Activated naive CD8-positive, alpha-beta T cell treated with anti-CD3 and anti-CD28 coated beads for 36 hours (primary cell): ENCODE measurements at places on chromosomes 16 and 17.

DNA sequence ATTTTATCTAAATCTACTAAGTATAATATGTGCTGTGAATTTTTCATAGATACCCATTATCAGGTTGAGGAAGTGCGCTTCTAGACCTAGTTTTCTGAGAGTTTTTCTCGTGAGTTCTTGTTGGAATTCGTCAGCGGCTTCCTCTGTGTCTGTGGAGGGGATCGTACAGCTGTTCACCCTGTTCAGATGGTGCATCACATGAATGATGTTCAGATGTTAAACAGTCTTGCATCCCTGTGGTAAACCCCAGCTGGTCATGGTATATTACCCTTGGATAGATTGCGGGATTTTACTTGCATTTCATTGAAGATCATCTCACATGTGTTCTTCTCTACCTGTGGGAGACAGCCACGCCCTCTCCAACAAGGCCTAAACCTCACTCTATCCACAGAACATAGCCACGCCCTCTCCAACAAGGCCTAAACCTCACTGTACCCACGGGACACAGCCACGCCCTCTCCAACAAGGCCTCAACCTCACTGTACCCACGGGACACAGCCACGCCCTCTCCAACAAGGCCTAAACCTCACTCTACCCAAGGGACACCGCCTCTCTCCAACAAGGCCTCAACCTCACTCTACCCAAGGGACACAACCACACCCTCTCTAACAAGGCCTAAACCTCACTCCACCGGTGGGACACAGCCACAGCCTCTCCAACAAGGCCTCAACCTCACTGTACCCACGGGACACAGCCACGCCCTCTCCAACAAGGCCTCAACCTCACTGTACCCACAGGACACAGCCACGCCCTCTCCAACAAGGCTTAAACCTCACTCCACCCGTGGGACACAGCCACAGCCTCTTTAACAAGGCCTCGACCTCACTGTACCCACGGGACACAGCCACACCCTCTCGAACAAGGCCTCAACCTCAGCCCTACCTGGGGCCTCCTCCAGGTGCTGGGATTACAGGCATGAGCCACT lies 180.2 kb upstream of the CHMP6 start:
- no peak for DNase-seq

DNA sequence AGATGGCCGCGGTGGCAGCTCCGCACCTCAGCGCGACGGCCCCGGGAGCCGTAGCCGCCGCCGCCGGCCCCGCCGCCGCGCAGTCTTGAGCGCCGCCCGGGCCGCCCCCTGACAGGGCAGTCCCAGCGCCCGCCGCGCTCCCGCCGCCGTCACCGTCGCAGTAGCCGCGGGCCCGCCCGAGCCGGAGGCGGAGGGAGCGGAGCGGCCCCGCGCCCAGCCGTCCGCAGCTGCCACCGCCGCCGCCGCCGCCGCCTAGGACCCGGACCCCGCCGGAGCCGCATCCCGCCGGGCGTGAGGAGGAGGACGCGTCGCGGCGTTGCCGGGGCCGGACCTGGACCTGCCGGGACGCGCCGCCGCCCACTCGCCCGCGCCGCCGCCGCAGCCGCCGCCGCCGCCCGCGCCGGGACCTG lies 218 bp downstream of the TNRC6C start:
- DNase-seq: no peak

DNA sequence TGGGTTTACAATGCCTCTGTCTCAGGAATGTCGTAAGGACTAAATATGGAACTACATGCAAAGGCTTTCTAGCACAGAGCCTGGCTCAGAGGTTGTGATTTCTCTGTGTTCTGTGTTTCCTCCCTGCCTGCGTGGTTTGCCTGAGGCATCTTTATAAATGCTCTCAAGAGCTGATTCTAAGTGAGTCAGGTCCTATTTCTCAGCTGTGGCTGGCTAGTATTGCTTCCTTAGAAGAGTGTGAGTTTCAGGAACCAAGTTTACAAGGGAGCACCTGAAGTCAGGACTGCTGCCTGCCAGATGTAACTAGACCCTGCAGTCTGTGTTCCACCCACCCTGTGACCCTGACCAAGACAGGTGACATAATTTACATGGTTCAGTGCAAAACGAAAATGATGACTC lies 8.0 kb upstream of the CCL1 start:
- DNase-seq: no peak

DNA sequence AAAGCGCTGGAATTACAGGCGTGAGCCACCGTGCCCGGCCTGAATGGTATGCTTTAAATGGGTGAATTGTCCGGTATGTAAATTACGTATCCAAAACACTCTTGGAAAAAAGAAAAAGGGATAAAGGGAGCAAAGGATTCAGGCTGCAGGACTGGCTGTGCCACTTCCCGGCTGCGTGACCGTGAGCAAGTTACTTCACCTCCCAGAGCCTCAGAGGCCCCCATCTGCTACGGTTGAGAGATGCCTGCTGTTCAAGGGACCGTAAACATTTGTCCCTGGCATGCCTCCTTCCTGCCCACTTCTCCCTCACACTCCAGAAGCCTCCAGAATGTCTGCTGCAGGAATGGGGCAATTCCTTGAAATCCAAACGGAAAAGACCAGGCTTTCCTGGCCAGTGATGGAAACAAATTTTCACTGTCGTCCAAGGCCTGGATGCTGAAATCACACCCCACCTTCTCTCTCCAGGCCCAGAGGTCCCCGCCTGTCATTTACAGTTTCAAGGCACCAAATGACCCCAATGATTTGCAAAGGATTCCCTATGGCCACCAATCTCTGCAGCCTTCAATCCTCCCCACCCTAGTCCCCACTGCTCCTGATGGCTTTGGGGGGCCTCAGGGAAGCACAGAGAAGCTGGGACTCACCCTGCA lies 22.9 kb upstream of the LITAF start:
- no peak for DNase-seq

DNA sequence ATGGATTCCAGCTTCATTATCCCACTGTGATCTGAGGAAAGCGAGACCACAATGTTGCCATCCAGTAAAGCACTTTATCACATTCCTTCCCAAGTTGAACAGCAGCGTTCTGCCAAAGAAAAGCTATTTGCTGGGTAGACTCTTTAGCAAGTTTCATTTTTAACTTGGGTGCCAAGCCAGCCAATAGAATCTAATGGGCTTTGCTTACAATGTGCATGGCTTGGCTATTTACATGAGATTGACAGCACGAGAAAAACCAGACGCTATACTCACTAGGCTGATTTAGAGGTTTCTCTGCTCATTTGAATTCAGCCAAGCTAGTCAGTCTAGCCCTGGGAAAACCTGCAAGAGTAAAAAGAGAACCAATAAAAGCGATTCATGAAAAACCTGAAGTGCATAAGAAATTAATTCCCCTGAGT lies 108.9 kb downstream of the CDH13 start:
- DNase-seq: no peak

- DNase-seq: no peak
Measured at GRCh38 chr16:65838001-65838400, 528.5 kb upstream of the CDH5 start.

- DNase-seq: no peak
Measured at GRCh38 chr17:49051269-49051668, 54.1 kb downstream of the IGF2BP1 start.

DNA sequence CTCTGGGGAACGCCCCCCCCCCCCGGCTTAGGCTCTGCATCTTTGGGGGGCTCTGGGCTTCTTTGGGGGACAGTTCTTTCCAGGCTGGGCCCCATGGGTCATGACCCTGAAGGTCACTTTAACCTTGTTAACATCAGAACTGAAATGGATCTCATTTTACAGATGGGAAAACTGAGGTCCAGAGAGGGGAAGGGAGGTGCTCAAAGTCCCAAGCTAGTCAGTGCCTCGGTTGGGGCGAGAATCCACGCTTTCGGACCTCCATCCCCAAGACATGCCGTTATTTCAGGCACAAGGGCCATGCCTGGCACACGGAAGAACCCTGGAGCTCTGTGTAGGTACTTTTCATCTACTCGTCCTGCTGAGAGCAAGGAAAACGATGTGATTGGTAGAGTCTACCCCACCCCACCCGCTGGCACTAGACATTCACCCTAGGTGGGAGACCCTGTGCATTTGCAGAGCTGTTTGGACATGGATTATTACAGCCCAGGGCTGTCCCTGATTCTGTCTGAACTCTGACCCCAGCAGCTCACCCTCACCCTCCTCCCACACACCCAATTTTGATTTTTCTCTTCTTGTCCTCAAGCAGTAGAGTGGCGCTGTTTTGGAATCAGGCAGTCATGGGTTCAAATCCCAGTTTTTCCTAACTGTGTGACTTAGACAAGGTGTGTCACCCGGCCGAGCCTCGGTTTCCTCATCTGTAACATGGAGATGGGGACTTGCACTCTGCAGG lies 155.1 kb upstream of the CDC42EP4 start:
- DNase-seq: no peak

- peak; percentile 36 for DNase-seq
Measured at GRCh38 chr16:14302399-14303181, 231.5 kb downstream of the MRTFB start.

DNA sequence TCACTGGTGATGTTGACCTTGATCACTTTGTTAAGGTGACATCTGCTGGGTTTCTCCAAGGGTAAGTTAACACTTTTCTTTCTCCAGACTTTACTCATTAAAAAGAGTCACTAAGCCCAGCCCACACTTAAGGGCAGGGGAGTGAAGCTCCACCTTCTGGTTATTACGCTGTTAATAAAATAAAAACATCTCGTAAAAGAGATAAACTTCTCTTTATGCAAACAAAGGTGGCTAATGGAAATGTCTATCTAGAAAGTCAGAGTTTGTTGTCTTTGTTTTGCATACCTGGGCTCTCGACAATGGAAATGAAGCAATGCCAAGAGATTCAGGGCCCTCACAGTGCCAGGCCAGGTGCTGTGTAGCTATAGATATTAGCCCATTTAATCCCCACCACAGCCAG lies 134.4 kb downstream of the ZFHX3 start:
- no peak for DNase-seq

DNA sequence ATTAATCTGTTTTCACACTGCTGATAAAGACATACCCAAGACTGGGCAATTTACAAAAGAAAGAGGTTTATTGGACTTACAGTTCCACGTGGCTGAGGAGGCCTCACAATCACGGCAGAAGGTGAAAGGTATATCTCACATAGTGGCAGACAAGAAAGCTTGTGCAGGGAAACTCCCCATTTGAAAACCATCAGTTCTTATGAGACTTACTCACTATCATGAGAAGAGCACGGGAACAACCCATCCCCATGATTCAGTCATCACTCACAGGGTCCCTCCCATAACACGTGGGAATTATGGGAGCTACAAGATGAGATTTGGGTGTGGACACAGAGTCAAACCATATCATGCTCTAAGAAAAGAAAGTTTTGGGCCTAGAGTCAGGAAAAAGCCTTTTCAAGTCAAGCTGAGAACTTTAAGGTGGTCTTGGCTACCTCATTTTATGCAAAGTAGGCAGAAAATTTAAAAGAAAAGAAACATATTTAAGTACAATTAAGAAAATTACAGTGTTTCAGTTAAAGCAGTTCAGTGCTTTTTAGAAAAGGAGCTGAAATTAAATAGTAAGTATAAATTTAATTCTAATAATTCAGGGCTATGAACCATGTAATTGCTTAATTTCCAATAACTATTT lies 24.9 kb upstream of the CRYM start:
- DNase-seq: no peak

DNA sequence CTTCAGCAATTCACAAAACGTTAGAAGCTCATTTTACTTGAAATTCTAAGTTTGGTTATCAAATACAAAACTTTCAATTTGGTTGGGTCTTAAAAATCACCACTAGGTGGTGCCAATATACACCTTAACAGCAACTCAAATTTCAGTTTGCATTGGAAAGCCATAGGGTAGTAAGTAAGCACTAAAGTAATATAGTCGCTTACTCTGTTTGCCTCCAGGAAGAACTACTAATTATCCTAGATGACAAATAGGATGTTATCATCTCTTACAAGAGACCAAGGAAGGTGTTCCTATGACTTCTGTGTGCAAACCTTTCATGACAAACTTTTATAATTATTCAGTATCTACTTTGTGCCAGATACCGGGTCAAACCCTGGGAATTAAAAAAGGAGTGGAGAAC lies 93.3 kb downstream of the MYO1D start:
- no peak for DNase-seq

DNA sequence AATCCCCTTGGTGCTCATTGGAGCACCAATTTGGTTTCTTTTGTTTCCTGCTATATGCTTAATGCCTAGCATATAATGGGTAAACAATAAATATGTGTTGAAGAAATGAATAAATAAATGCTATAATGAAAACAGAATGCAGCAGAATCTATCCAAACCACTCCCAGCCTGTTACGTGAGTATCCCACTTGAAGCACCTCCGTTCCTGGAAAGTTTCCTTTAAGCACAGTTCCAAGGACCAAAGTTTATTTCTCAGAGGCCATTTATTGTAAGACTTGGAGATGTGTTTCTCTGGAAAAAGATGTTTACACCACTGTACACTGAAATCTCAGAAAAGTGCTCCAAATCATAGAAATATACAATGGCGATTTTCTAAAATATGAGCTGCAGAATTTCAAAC lies 187.0 kb downstream of the SOX9 start:
- DNase-seq: no peak

DNA sequence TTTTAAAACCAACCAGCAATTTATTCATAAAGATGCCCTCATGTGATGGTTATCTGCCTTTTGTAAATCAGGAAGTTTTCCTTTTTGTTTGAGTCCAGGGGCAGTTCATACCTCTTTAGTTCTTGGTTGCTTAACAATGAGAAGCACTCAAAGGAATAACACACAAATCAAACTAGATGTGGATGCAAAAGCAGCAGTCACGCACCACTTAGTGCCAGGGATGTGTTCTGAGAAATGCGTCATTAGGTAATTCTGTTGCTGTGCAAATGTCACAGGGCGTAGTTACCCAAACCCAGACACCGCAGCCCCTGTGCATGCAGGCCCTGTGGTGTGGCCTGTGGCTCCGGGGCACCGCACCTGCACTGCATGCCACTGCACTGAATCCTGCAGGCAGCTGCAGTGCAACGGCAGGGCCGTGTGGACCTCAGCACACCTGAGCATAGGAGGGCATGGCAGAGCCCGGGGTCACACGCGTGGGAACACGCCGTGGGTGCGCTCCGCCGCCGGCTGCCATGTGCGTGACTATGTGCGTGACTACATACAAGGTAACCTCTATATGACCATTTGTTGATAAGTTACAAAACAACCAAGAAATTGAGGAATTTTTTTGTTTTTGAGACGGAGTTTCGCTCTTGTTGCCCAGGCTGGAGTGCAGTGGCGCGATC lies 39.6 kb downstream of the PKD1 start:
- no peak for DNase-seq

GRCh38 chr17:75876190-75876937 lies 2.0 kb downstream of the TRIM47 start:
- DNase-seq: peak; percentile 80

DNA sequence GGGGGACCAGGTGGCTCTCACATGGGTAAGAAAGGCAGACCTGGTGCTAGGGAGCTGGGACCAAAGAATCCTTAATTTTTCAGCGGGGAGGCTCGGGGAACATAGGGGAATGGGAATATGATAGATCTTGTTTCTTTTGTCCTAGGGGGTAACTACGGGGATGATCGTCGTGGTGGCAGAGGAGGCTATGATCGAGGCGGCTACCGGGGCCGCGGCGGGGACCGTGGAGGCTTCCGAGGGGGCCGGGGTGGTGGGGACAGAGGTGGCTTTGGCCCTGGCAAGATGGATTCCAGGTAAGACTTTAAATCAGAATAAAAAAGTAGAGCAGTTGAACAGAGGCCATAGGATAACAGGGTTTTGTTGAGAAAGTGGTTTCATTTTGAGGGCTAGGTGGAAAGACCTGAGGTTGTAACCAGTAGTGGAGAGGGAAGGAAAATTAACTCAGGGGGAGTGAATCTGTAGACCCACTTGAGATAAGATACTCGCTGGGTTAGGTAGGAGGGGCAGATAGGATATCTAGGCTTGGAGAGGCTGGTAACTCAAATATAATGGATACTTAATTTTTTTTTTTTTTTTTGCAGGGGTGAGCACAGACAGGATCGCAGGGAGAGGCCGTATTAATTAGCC lies 11.0 kb downstream of the FUS start:
- DNase-seq: no peak

- no peak for DNase-seq
Measured at GRCh38 chr17:46832331-46832821, 13.9 kb upstream of the WNT3 start.
